H1 (cell line): ENCODE measurements at places on chromosomes 11 and 22. TPM values are rescaled to one million over a fixed set of nuclear protein-coding genes. Genes with fewer than 3 reads are reported as not detected.

Gene KCNE3
- total RNA-seq = 2.8 and 3.5 TPM in 2 replicates

DNA sequence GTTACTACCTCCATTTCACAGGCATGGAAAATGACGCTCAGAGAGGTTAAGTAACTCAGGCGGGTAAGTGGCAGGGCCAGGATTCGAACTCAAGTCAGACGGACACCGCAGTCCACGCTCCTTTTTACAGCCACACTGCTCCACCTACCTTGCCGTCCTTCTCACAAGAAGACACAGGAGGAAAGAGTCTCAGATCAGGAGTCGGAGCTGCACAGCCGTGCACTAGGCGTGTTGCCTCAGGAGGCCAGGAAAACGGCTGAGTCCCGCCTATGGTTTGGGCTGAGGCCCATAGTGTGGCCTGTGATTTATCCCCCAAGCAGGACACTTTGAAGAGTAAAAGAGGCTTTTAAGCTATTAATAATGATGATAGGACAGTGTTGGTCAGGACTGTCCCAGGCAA is 44.7 kb upstream of the CD5 start:
- no peak for DNase-seq

Gene SNX32
- total RNA-seq = 1.1 and 2.2 TPM in 2 replicates

DNA sequence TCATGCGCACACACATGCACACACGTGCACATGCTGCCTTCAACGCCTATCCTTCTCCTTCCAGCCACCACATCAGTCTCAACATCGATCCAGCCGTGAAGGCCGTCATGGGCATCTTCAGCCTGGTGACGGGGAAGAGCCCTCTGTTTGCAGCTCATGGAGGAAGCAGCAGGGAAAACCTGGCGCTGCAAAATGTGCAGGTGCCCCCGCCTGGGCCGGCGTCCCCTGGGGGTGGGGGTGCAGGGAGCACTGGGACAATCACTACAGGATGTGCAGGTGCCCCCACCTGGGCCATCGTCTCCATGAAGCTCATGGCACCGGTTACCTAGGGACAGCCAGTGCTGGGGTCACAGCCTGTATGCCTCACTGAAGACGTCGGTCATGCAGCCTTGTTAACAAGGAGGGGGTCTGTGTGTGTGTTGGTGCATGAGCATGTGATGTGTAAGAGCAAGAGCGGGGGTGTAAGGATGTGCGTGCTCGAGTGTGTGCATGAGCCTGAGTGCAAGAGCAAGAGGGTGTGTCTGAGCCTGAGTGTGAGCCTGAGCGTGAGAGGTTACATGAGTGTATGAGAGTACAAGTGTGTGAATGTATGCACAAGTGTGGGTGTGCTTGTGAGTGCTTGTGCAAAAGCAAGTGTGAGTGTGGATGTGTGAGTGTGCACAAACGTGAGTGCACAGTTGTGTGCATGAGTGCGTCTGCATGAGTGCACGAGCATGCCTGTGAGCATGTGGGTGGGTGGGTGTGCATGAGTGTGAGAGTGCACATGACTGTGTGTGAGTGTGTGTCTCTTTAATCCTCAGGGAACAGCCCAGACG is 31.5 kb downstream of the NADSYN1 start:
- no peak for DNase-seq

GRCh38 chr22:43883012-43883661 is 8.7 kb downstream of the PNPLA5 start:
- DNase-seq = peak; percentile 84

DNA sequence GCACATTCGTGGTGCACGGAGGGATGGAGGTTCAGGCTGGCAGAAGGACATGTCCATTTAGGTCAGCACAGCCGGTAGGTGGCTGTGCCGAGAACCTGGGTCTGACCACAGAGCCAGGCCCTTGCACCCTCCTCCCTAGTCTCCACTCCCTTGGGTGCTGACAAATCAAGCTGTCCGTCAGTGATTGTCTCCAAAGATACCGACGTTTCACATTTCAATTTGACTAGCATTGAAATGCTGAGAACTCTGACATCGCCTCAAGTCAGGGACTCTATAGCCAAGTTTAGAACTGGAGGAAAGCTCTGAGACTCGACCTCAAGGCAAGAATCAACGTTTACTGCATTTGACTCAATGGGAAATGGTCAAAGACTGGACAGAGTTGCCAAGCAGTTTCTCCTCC is 1321.1 kb downstream of the TBC1D22A start:
- no peak for DNase-seq

DNA sequence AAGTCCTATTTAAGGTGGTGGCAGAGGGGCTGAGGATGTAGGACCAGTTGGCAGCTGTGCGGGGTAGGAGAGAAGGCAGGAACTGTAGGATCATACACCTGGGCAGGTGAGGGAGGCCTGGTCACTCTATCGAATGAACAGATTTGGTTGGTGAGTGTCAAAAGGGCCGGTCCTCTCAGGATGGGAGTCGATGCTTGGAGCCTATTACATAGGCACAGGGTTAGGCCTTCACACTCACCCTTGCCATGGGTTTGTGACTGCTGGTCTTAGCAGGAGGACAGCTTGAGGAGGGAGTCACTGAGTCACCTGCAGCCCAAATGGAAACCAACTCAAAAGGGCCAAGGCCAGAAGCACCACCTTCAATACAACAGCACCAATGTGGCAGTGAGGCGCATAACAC is 80.2 kb upstream of the NARS2 start:
- DNase-seq = peak; percentile 14

GRCh38 chr11:116651737-116652237 is 121.0 kb downstream of the BUD13 start:
- no peak for DNase-seq

GRCh38 chr11:70667767-70668166 is 269.4 kb downstream of the CTTN start:
- DNase-seq = no peak
